NCI-H1105 treated with DMSO at 0.1 percent for 48 hours (cell line): ENCODE measurements at places on chromosomes 1 and 21.

GRCh38 chr1:208272311-208272710 lies 28.1 kb upstream of the PLXNA2 start:
- no peak for DNase-seq

DNA sequence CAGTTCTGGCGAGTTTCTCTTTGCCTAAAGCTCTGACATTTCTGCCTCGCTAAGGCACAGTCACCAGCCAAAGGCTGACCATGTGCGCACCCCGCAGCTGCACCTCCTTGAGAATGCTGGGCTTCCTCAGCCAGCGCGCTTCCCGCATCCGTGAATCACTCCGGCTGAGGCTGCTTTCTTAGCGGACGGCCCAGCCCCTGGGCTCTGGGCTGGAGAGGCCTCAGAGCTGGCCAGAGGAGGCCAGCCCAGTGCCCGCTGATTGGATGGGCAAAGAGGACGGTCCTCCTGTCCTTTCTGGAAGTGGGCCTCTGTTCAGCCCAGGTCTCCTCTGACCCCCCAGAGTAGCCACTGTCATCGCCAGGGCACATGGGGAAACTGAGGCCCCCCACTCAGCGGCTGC lies 56.1 kb downstream of the PRDM16 start:
- DNase-seq, result no peak

GRCh38 chr1:192969091-192969490 lies 90.1 kb downstream of the UCHL5 start:
- DNase-seq, result no peak

DNA sequence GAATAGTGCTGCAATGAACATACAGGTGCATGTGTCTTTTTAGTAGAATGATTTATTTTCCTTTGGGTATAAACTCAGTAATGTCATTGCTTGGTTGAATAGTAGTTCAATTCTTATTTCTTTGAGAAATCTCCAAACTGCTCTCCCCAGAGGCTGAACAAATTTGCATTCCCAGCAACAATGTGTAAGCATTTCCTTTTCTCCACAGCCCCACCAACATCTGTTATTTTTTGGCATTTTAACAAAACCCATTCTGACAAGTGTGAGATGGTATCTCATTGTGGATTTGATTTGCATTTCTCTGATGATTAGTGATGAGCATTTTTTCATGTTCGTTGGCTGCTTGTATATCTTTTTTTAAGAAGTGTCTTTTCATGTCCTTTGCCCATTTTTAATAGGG lies 21.9 kb upstream of the EEIG2 start:
- no peak for DNase-seq

- no peak for DNase-seq
Measured at GRCh38 chr1:92832537-92833114, 786 bp downstream of the RPL5 start.

GRCh38 chr1:157803851-157804250 lies 16.1 kb downstream of the FCRL1 start:
- no peak for DNase-seq

DNA sequence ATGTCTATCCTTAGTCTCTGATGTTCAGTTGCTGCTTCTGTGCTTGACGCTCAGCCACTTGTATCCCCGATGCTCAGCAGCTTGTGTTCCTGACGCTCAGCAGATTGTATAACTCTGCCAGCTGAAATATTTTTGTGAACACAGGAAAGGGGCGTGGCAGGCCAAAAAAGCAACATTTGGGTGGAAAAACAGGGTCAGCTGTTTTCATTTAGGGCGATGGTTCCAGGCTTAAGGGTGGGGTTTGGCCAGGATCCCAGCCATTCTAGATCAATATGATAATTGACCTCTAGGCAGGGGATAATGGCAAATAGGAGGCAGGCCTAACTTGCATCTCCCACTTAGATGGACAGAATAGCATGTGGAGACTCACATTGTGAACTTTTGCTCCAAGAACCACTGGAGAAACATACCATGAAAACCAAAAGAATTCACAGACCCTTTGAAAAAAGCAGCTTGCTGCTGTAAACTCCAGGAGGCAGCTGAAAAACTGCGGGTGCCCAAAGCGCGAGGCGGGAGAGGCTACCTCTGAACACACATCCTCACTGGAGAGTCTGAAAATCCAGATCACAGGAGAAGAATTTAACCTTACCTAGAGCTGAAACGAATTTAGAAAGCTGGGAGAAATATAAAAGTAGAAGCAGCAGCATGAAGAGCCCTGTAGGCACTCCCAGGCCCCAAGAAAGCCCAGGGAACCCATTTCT lies 58.3 kb downstream of the ZNF648 start:
- DNase-seq, result no peak

DNA sequence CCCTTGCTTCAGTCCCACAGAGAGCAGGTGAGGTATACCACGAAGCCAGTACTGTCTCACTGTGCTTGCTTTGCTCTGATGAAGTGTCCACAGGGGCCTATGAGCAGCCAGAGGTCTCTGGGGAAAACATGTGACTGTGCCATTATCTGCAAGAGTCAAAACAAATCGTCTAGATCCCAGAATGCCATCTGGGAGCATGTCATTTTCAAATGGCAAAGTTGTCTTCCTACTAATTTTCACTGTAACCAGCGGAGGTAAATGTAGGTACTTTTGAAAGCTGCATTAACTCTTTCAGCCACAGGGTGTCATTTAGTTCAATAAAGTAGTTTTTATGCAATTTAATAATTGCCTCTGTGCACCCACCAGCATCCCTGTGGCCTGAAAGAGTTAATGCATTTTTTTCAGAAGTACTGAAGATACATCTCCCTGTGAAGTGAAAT lies 173.6 kb upstream of the SGIP1 start:
- peak; percentile 26 for DNase-seq

DNA sequence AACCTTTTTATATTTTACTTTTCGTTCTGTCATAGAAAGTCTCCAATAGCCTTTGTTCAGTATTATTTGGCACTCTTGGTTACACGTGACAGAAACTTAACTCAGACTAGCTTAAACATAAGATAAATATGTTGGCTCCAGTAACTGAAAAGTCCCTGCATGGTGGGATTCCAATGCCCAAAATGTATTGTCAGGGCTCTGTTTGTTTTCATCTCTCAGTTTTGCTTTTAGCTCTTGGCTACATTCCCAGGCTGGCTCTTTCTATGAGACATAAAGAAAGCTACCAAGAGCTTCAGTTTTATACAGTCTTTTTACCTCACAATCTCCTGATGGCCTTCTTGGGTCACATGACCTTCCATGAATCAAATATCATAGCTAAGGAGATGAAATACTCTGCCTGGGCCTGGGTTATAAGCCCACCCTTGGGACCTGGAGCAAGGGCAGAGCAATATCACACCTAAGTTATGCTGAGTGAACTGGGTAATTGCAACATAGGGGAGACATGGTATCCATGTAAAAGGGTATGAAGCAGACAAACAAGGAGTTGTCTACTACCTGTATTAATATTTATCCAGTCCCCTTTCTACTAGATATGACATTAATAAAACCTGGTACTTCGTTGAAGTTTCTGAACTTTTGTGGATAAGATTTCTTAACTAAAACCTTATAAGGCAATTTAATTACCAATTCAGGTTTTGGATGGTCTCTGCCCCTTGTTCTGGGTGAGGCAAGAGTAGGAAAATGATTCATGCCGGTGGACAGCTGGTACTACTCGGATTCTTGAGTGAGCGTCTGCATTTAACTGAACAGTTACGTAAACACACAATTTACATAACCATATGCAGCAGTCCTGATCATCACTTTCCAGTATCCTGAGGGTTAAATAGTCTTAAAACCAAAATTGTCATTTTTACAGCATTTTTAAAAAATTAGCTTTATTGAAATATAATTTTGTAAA lies 442.3 kb downstream of the GPATCH2 start:
- peak; percentile 59 for DNase-seq

DNA sequence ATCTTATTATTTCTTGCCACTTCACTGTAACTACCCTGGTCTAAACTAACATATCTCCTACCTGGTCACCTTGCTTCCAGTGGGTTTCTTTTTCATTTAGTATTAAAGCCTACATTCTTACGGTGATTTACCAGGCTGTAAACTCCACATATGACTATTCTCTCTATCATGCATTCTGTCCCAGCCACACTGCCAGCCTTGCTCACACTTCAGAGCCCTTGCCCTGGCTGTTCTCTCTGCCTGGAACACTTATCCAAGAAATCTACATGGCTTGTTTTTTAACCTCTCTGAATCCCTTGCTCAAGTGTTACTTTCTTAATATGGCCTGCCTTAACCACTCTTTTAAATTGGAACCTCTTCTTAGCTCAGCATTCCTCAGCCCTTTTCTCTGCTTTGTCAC lies 212.7 kb downstream of the GPR52 start:
- no peak for DNase-seq

GRCh38 chr1:211133836-211134669 lies at the start of gene KCNH1:
Gene KCNH1, minus strand, starts transcription at chr1:211134148. Its CDS starts 203 bp downstream, at chr1:211133945.
- peak; percentile 90 for DNase-seq

DNA sequence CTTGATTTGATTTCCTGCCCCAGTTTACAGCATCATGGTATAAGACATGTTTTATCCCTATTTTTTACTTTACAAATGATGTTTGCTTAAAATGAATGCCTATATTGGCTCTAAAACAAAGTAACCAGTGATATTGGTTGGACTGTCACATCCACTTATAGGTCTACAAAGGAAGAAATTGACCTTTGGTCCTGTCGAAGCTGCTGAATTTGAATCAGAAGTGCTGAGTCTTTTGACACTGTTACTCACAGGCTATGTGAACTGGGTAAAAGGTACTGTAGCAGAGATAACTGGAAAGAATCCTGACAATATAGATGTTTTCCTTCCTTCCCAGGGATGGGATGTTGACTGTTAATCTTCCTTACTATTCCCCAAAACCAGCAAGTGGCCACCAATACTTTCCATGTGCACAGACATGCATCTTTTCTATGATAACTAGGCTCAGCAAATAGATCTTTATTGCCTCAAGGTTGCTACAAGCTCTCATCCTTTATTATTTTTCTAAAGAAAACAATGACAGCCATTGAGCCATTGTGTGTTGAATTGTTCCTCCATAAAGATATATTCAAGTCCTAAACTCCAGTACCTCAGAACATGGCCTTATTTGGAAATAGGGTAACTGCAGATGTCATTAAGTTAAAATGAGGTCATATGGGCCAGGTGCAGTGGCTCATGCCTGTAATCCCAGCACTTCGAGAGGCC lies 175.9 kb upstream of the NR5A2 start:
- no peak for DNase-seq

DNA sequence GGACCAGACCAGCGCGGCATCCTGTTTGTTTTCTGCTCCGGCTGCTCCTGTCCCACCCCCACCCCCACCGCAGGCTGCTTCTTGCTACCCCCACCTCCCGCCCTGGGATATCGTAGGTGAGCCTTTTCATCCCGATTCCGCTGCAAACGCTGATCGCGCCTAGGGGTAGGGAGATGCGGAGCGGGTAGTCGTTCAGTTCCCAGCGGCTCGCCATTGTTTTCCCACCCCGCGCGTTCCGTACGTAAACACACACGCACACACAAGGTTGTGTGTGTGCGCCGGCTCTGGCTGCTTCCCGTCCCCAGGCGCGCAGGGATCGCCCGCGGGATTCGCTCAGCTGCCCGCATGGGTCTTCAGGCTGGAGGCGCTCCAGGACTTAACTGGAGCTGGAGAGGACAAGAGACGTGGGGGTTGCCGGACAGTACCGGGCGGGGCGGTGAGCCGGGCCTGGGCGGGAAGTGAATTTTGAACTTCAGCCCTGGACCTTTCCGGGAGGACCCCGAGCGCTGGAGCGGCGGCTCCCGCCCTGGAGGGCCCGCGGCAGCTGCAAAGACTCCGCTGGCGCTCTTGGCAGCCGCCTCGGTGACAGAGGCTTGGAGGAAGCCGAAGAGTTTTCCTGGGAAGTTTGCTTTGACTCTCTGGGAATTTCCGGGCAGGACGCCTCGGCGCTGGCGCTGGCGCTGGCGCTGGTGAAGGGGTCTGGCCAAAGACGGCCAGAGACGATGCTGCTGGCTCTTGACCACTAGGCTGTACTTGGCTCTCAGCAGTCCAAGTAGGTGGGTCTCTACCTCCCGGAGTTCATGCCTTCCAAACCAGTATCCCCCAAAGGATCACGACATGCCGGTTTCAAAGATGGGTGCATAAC lies 1.6 kb downstream of the SOX13 start:
- peak; percentile 54 for DNase-seq

DNA sequence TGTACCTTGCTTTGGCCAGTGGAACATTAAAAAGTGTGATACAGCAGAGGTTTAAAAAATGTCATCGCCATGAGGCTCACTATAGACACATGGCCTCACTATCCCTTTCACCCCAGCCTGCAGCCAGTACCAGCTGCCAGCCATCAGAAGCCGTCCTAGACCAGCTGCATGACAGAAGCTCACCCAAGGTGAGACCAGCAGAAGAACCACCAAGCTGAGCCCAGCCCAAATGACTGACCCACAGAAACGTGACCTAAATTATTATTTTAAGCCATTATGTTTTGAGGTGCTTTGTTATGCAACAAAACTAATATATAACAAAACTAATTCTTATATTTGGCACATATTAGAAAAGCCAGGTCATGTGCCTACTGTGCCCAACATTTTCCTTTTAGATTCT lies 91.1 kb downstream of the KCNN3 start:
- DNase-seq, result no peak

- DNase-seq, result no peak
Measured at GRCh38 chr1:16122916-16123315, 33.0 kb downstream of the EPHA2 start.

DNA sequence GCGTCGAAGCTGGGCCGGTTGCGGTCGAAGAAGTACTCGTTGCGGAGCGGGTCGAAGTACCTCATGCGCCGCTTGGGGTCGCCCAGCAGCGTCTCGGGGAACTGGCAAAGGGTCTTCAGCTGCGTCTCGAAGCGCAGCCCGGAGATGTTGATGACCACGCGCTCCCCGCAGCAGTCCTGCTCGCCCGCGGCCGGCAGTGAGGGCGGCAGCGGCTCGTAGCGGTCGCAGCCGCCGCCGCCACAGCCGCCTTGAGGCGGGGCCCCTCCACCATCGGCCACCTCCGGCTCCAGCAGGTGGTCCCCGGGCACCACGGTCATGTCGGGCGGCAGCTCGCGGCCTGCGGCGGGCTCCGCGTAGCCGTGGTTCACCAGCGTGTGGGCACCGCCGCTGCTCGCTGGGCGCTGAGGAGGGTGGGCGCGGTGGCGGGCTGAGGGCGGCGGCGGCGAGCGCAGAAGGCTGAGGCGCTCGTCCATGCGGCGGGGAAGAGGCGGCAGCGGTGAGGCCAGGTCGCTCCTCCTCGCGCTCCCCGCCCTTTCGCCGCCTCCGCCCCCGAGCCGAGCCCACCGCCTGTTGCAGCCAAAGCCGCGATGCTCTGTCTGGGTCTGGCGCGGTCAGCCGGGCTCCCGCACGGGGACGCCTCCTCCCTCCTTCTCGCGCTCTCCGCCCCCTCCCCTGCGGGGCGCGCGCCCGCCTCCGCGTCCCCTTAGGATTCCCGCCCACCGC lies at the start of gene KCNA3:
Gene KCNA3, minus strand, starts transcription at position 604 of the 723 bp plus-strand sequence. Its CDS starts 131 bp downstream, at position 473.
- DNase-seq, result peak; percentile 65

- DNase-seq, result no peak
Measured at GRCh38 chr21:33775100-33775828, 133.0 kb downstream of the ITSN1 start.

DNA sequence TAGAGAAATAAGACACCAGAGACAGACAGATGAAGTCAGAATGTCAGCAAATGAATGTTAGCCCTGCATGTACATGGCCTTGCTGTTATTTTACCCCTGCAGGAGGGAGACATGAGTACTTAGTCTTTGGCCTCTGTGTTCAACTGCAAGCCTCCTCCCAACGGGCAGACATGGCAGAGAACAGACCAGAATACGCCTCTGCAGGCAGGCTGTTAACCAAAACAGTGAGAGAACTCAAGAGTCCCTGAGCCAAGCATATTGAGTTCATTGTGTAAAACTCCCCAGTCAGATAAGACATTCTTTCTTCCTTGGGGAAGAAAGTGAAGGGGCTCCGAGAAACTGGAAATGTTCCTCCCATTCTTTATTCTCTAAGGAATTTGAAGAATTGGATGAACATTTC lies 150.9 kb downstream of the PHTF1 start:
- no peak for DNase-seq

- DNase-seq, result no peak
Measured at GRCh38 chr21:22710721-22711120, 1712.5 kb downstream of the NCAM2 start.
